ENCODE measurements at places on chromosomes 6 and 20.

GRCh38 chr6:43396408-43397149, 27.1 kb upstream of the ZNF318 start:
- no peak for DNase-seq

- no peak for DNase-seq
Measured at GRCh38 chr6:48743738-48744137, 632.7 kb upstream of the PTCHD4 start.

DNA sequence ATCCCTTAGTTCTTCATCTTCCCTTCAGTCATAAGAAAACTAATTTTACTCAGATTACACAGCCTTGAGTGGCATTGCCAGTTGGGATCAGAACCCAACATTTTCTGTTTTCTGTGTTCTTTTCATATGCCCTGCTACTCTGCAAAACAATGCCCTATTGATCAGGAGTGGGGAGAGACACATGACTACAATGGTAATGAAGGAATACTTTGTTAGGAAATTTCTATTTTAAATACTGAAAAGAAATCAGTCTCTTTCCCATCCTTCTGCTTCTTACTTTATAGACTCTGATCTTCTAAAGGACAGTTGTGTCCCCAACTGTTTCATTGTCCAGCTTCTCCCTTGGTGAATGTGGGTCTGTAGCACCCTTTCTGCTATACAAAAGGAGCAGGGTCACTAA, 5.5 kb upstream of the PKIB start:
- DNase-seq: no peak

GRCh38 chr20:62505337-62506045, 29.7 kb upstream of the GATA5 start:
- no peak for DNase-seq

- DNase-seq: no peak
Measured at GRCh38 chr6:106098383-106099234, 12.5 kb downstream of the PRDM1 start.

DNA sequence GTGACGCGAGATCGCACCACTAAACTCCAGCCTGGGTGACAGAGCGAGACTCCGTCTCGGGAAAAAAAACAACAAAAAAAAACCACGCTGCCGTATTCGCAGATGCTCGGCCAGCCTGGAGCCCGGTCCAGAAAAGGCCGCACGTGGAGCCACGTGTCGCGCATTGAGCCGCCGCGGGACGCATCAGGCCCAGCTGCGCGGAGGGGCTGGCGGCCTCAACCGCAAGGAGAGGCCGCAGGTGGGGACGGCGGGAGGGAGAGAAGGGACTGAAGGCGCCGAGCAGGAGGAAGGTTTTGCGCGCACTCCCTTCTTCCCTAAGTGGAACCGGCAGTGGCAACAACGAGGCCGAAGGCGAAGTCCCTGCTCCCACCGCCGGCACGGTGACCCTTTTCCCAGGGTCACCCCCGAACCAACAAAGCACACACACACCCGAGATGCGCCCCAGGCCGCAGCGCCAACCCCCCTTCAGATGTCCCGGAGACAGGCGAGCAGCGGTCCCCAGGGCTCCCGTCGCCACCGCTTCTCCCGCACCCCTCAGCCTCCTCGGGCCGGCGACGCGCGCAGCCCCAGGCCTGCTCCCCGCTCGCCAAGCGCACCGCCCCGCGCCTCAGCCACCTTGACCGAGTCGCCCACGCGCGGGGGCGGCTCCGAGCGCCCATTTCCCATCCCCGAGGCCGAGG, 681 bp downstream of the SYCP2 start:
- DNase-seq: no peak

- DNase-seq: no peak
Measured at GRCh38 chr6:20946022-20946421, 411.8 kb downstream of the CDKAL1 start.

DNA sequence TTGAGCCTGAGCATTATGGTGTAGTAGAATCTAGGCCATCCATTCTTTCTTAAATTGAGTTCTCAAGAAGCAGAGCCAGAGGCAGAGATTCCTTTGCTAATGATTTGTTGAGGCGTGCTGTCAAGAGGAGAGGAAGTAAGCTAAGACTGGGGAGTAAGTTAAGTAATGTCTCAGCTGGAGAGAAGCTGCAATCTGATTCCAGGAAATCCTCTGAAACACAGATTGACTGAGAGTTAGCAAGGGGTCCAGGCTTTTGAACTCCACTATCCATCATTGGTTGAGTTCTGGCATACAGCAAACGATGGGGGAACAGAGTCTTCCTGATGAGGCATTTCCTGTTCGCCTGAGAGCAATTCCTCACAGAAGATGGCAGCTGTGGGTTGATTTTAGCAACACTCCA, 207.4 kb upstream of the RAB32 start:
- DNase-seq: no peak
